ENCODE measurements at places on chromosomes 13 and 19. TPM values are rescaled to one million over a fixed set of nuclear protein-coding genes. Genes with fewer than 3 reads are reported as not detected.

DNA sequence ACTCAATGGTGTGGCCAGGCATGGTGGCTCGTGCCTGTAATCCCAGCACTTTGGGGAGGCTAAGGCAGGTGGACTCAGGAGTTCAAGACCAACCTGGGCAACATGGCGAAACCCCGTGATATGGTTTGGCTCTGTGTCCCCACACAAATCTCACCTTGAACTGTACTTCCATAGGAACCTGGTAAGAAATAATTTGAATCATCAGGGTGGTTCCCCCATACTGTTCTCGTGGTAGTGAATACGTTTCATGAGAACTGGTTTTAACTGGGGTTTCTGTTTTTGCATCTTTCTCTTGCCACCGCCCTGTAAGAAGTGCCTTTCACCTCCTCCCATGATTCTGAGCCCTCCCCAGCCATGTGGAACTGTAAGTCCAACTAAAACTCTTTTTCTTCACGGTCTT lies 49.6 kb downstream of the USP12 start:
- DNase-seq = no peak
- H3K27me3 ChIP-seq = no peaks in the 10 kb centered on the region
- H3K27ac ChIP-seq = no peak overlapping the region
- peaks cover 68% of the 10 kb centered on the region for H3K4me1 ChIP-seq
- H3K4me3 ChIP-seq = no peak overlapping the region

GRCh38 chr13:22926748-22927400 lies 253.9 kb upstream of the SGCG start:
- no peak for DNase-seq
- no peak overlapping the region for H3K4me3 ChIP-seq
- no peak overlapping the region for H3K27ac ChIP-seq
- H3K27me3 ChIP-seq = peaks cover 28% of the 10 kb centered on the region
- no peaks in the 10 kb centered on the region for H3K36me3 ChIP-seq

DNA sequence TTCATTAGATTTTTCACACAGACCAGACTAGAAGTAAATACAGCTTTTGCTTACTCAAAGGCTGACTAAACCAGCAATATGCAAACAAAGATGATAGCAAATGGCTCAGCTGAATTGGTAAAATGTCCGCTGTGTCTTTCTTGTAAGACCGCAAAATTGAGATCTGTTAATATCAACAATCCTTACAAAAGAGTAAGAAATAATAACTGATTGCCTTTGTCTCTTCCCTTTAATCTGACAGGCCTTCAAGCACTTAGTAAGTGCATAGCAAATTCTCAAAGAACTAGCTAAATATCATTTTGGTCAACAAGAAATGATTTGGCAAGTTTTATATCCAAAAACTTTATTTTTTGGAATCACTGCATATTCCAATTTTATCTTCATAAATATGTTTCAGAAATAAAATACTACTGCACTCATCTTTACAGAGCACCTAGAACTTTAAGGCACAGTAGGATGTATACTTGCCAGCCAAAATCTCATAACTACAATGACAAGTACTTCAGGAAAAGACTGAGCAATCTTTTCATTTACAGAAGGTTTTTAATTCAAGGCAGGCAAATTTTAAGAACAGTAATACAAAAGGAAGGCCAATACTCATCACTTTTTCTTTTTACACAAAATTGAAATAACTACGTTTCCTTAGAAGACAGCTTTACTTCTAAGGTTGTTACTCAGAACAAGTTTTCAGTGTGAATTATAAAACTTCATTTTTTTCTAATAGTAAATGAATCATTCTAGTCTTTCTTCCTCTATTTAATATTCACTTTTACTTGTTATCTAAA lies 1.1 kb downstream of the ELF1 start:
- H3K4me1 ChIP-seq = peaks cover 31% of the 10 kb centered on the region
- H3K36me3 ChIP-seq = peaks cover 26% of the 10 kb centered on the region

Gene ZNF610
- 1.4 TPM for total RNA-seq

Gene SRRM5
- total RNA-seq = 0.54 TPM

Gene TEX26
- not detected for total RNA-seq

DNA sequence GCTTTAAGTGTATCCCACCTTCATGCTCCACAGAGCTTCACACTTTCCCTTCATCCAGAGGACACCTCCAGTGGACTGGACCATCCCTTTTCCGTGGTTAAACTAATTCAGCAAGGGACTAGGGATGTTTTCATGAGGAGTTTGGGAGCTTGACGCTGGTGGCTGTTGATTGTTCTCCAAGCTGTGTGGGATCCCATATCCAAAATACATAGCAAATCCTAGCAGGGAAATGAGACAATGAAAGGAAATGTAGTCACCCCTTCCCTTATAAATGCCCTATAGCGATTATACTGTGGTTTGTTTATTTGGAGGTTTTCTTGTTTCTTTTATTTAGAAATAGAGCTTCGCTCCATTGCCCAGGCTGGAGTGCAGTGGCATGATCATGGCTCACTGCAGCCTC lies 31.6 kb upstream of the DPRX start:
- H3K4me3 ChIP-seq = no peak overlapping the region
- H3K36me3 ChIP-seq = no peaks in the 10 kb centered on the region
- H3K27ac ChIP-seq = no peak overlapping the region
- H3K27me3 ChIP-seq = no peaks in the 10 kb centered on the region

DNA sequence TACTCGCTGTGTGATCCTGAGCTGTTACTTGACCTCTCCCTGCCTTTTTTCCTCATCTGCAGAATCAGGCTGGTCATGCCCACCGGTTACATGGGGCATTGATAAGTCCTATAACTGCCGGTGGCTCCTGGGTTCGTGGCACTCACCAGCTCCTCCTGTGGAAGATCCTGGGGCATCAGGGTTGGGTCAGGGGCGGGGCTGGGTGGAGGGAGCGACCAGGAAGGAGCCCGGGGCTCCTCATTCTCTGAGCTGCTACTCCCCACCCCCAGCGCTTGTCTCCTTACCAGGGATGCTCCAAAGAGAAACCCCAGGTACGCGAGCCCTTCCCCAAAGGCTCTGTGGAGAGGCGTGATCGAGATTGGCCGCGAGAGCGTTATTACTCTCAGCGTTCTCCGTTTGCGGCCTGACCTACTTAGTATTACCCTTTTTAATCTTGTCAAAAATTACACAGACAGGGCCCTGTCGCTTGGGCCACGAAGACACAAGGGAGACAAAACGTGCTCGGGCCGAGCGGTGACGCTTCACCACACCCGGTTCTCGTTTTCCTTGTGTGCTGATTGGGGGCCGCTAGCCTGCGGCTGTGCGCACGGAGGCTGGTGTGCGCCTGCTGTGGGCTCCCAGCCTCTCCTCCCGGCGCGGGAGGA lies 10.7 kb downstream of the HDGFL2 start:
- no peaks in the 10 kb centered on the region for H3K27me3 ChIP-seq
- H3K36me3 ChIP-seq = peaks cover 8% of the 10 kb centered on the region
- no peak overlapping the region for H3K4me3 ChIP-seq
- DNase-seq = no peak

- H3K4me3 ChIP-seq = no peak overlapping the region
- peaks cover 13% of the 10 kb centered on the region for H3K36me3 ChIP-seq
- no peak overlapping the region for H3K27ac ChIP-seq
- DNase-seq = no peak
Observed at GRCh38 chr19:32652894-32653598, 21.9 kb downstream of the ANKRD27 start.

Gene SIGLEC10
- total RNA-seq = 0.32 TPM

Gene MIR17HG
- 20.3 TPM for total RNA-seq

GRCh38 chr13:49502954-49503353 lies 7.2 kb downstream of the PHF11 start:
- H3K36me3 ChIP-seq = peaks cover 42% of the 10 kb centered on the region
- peaks cover 35% of the 10 kb centered on the region for H3K4me1 ChIP-seq
- DNase-seq = no peak

Gene PRKD2
- total RNA-seq = 86.0 TPM

Gene CYP4F11
- not detected for total RNA-seq

DNA sequence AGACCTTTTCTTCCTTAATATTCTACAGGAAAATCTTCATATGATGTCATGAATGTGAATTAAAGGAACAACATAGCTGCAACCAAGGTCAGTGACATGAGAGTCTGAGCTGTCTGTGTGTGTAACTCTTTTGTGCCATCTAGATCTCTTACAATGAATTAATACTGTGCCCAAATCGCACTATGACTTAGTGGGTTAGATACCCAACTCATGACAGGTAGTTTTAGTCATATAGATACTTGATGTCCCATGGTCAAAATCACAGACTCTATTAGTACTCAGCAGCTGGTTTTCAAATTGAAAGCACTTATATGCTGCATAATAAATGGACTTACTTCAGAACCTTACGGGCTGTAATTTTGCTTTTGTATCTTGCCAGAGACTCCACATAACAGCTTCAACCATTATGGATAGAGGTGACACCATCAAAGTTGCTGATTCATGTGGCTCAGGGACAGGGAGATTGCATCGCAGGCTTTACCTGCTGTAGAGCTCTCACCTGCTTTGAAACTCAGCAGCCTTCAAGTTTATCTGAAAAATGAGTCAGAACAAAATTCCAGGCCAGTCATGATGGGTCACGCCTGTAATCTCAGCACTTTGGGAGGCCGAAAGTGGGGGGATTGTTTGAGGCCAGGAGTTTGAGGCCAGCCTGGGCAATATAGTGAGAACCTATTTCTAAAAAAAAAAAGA lies 12.3 kb upstream of the ZNF283 start:
- DNase-seq = no peak
- H3K4me1 ChIP-seq = no peaks in the 10 kb centered on the region
- H3K27ac ChIP-seq = no peak overlapping the region
- no peak overlapping the region for H3K4me3 ChIP-seq

DNA sequence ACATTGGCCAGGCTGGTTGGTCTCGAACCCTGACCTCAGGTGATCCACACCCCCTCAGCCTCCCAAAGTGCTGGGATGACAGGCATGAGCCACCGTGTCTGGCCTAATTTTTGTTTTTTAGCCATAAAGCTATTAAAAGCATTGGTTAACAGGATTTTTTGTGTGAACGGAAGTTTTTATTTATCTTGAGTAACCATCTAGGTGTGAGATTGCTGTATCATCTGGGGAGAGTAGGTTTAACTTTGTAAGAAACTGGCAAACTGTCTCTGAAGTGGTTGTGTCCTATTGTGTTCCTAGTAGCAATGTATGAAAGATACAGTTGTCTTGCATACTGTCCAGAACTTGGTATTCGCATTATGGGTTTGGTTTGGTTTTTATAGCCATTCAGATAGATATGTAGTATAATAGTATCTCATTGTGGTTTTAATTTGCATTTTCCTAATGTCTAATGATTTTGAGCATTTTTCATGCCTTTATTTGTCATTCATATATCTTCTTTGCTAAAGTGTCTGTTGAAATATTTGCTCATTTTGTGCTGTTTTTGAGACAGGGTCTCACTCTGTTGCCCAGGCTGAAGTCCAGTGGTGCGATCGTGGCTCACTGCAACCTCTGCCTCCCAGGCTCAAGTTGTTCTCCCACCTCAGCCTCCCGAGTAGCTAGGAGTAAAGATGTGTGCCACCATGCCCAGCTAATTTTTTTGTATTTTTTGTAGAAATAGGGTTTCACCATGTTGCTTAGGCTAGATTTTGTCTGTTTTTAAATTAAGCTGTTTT lies 13.5 kb upstream of the PLEKHF1 start:
- no peaks in the 10 kb centered on the region for H3K36me3 ChIP-seq
- H3K4me1 ChIP-seq = peaks cover 6% of the 10 kb centered on the region
- H3K4me3 ChIP-seq = no peak overlapping the region
- H3K27ac ChIP-seq = no peak overlapping the region
- DNase-seq = no peak

DNA sequence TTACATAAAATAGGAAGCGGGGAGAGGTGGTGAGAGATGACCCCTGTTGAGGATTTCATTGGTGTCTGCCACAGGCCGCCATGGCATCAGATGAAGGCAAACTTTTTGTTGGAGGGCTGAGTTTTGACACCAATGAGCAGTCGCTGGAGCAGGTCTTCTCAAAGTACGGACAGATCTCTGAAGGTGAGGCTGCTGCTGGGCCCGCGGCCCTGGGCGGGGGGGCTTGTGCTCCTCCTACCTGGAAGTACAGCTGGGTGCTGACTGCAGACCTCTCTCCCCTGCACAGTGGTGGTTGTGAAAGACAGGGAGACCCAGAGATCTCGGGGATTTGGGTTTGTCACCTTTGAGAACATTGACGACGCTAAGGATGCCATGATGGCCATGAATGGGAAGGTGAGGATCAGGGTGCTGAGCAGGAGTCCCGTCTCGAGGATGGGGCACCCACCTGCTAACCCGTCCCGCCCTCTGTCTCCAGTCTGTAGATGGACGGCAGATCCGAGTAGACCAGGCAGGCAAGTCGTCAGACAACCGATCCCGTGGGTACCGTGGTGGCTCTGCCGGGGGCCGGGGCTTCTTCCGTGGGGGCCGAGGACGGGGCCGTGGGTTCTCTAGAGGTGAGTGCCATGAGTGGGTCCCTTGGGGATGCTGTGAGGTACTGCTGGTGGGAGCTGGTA lies 1.9 kb downstream of the CIRBP start:
- peaks cover 62% of the 10 kb centered on the region for H3K4me1 ChIP-seq
- no peaks in the 10 kb centered on the region for H3K27me3 ChIP-seq
- DNase-seq = no peak
- H3K27ac ChIP-seq = peak overlapping the region; percentile 95

- H3K36me3 ChIP-seq = peaks cover 17% of the 10 kb centered on the region
- H3K27ac ChIP-seq = peak overlapping the region; percentile 59
Observed at GRCh38 chr19:15292140-15292539, 40.2 kb downstream of the BRD4 start.

- H3K36me3 ChIP-seq = no peaks in the 10 kb centered on the region
- no peak for DNase-seq
- H3K27me3 ChIP-seq = peaks cover 4% of the 10 kb centered on the region
Observed at GRCh38 chr13:44930963-44931623, 58.2 kb downstream of the NUFIP1 start.

- peaks cover 7% of the 10 kb centered on the region for H3K36me3 ChIP-seq
- peaks cover 16% of the 10 kb centered on the region for H3K4me1 ChIP-seq
- H3K27ac ChIP-seq = peak within 1 kb of the TSS; percentile 100
- H3K27me3 ChIP-seq = no peaks in the 10 kb centered on the region
Observed at GRCh38 chr19:14689598-14690503, at the start of gene ZNF333. ZNF333 (plus strand) TSS chr19:14690048; CDS start chr19:14693492, 3,444 bp downstream.

Gene OLFM4
- not detected for total RNA-seq

Gene CAPN12
- 22.7 TPM for total RNA-seq

DNA sequence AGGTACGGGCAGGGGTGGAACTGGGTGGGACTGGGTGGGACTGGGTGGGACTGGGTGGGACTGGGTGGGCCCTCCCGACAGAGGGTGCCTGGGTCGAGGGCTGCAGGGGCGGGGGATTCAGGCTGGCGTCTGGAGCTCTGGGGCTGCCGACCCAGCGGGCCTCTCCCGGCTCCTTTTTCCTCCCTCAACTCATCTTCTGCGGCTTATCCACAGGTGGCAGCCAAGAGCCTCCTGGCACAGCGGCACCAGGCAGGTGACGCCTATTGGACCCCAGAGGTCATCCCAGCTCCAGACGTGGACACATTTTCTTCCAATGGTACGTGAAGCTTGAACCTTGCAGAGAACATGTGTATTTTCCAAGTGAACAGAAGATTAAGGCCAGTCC lies 533 bp downstream of the ZNF544 start:
- peak overlapping the region; percentile 94 for H3K27ac ChIP-seq
- DNase-seq = peak; percentile 45
- peaks cover 24% of the 10 kb centered on the region for H3K4me1 ChIP-seq
- peaks cover 56% of the 10 kb centered on the region for H3K36me3 ChIP-seq
- no peaks in the 10 kb centered on the region for H3K27me3 ChIP-seq

- no peaks in the 10 kb centered on the region for H3K36me3 ChIP-seq
- H3K4me3 ChIP-seq = no peak overlapping the region
- no peak overlapping the region for H3K27ac ChIP-seq
- H3K4me1 ChIP-seq = no peaks in the 10 kb centered on the region
- no peak for DNase-seq
Observed at GRCh38 chr13:111006506-111007031, 91.7 kb upstream of the ANKRD10 start.
